ENCODE measurements at places on chromosomes 1 and 21. TPM values are rescaled to one million over a fixed set of nuclear protein-coding genes. Genes with fewer than 3 reads are reported as not detected.

Gene NSL1
- total RNA-seq: 28.2 TPM

Gene EPHA8
- total RNA-seq: not detected

Gene C1orf94
- total RNA-seq: not detected

Gene EPHB2
- total RNA-seq: 66.9 TPM

Gene KPRP
- total RNA-seq: not detected

Gene REG4
- total RNA-seq: not detected

Gene PRCC
- 8.1 TPM for total RNA-seq

Gene AGMAT
- 0.50 TPM for total RNA-seq

Gene SPATA17
- not detected for total RNA-seq

Gene CDC20
- total RNA-seq: 29.1 TPM

Gene ACOT11
- total RNA-seq: 1.1 TPM

Gene NR5A2
- 16.8 TPM for total RNA-seq

Gene NOS1AP
- total RNA-seq: 0.16 TPM

Gene HAO2
- total RNA-seq: not detected

Gene HES3
- not detected for total RNA-seq

Gene LYPD8
- total RNA-seq: not detected

Gene AMY1C
- not detected for total RNA-seq

Gene SMCP
- total RNA-seq: not detected

Gene SLC6A17
- under 0.01 TPM for total RNA-seq

Gene CHI3L2
- total RNA-seq: not detected

Gene SPRR3
- total RNA-seq: not detected
